Pancreas (tissue), 10 donors: ENCODE measurements at places on chromosomes 3 and 15. TPM values are rescaled to one million over a fixed set of nuclear protein-coding genes. Genes with fewer than 3 reads are reported as not detected.

DNA sequence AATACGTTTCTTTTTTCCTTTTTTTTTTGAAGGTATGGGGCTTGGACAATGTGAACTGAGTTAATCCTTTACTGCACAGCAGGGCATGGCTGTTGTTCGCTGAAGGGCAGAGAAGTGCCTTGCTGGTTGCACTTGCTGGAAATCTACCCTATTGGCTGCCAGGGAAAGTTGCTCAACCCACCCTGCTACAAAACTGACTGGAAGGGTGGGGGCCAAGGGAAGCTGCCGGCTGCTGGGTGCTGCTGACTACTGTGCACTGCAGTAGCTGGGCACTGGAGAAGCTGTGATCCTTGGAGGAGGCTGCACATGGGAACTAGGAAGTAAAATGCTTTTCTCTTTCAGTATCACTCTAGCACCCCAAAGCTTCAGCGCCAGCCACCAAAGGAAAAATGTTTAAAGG lies 70.5 kb downstream of the ETV5 start:
- no peak for DNase-seq

- no peak for DNase-seq
Measured at GRCh38 chr15:63405159-63405558, 23.5 kb upstream of the CA12 start.

GRCh38 chr15:79505956-79506355 lies 73.8 kb downstream of the MINAR1 start:
- DNase-seq = no peak

GRCh38 chr15:86659724-86660411 lies 580.2 kb downstream of the AGBL1 start:
- DNase-seq = no peak

DNA sequence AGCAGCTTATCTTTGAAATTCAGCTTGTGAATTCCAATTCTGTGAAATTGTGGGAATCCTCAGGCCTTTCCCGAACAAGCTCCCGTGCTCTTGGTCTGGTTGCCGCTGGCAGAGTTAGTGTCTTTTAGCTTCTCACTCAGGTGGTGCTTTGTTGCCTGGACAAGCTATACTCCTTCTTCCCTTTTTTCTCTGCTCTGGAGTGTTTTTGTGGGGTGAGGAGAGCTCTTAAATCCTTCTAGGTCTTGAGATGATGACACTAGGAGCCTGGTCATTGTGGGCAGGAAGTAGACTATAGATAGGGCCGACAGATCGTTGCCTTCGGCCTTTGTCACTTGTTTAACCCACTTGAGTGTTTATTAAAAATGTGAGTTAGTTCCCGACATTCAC lies 93.8 kb downstream of the SLCO3A1 start:
- no peak for DNase-seq

SLC6A20 gene
- 4.2 TPM for total RNA-seq

- DNase-seq = no peak
Measured at GRCh38 chr3:163916596-163917560, 1161.4 kb downstream of the SI start.

GRCh38 chr3:49534581-49535441 lies 19.5 kb upstream of the BSN start:
- DNase-seq = peak; percentile 71

GRCh38 chr3:82002491-82002890 lies 241.0 kb upstream of the GBE1 start:
- DNase-seq = no peak
